ENCODE measurements at places on chromosomes 1 and 21.

DNA sequence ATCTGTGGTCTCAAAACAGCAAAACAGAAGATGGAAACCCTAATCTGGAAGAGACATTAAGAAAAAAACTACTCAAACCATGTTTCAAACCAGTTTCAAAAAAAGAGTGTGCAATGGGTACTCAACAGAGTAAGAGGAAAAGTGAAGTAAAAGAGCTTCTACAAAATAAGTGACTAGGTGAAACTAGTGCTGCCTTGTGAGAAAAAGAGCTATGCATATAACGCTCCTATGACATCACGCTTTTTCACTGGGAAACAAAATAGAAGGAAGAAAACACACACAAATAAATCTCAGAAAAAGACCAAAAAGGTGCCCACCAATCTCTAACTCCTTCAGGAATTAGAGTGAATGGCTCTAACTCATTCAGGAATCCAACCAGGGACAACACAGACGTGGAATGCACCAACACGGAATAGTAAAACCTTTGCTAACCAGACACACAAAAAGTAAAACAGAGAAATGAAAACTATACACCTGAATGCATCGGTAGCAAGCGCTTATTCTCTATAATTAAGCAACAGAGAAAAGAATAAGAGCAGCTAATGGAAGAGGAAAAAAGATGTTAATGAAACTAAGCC is 1.3 kb downstream of the FOXJ3 start:
- DNase-seq = no peak

GRCh38 chr1:192151176-192151575 is 7.1 kb upstream of the RGS18 start:
- DNase-seq = no peak

DNA sequence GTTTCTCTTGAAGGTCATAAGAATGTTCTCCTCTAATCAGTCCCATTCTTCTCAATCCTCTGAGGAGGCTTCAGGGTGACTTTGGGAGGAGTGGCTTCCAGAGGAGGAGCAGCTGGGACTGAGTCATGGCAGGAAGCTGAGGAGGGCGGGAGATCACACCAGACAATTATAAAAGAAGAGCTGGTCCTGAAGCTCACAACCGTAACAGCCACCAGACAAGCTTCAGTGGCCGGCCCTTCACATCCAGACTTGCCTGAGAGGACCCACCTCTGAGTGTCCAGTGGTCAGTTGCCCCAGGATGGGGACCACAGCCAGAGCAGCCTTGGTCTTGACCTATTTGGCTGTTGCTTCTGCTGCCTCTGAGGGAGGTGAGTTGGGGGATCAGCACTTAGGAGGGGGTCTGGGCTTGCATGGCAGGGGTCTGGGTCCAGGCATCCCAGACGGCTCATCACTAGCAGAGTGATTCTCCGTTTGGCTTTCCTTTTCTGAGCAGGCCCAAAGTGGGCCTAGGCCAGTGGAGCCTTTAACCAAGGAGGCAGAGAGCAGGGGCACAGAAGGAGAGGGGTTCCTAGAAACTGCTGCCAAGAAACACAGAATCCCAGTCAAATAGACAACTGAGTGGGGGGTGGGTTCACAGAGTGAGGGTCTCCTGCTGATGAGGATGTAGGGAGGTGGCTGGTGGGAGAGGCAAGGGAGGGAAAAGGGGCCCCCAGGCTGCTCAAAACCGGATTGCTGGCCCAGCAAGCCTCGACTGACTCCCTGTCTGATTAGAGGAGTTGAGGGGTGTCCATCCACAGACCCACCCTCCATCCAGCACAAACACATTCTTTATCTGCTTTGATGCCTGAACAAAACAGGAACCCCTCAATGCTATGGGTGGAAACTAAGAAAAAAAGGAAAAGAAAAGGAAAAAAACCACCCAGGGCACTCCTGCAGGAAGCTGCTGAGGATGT is at the start of gene ECM1:
TSS of gene ECM1 (plus strand) at position 198 of the 953 bp plus-strand sequence. CDS start at position 299, 101 bp downstream.
- no peak for DNase-seq

DNA sequence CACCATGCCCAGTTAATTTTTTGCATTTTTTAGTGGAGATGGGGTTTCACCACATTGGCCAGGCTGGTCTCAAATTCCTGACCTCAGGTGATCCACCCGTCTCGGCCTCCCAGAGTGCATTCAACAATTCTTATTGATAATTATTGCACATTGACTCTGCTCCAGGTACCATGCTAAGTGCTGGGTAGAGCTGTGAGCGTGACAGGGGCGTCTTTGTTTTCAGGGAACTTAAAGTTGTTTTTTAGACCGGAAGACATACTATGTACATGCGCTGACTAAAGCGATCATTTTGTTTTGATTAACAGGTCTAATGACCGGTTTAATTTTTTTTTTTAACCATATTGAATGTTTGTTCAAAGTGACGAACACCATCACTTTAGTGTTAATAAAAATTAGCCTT is 4.0 kb downstream of the CD247 start:
- no peak for DNase-seq

DNA sequence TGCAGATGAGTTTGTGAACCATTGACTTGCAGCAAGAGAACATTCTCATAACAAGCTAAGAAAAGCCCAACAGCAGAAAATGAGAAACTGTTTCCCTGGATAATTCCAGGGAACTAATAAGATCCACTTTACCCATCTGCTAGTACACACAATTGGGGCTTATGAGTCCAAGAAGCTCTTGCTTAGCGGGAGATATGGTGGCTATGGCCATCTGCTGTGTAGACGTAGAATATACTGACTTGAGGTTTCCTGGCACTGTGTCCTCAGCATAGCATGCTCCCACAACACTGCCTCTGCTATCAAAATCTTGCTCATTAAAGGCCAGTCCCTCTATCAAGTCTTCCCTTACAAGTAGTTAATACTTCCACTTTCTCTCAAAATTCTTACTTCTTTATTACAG is 6.8 kb upstream of the RXRG start:
- DNase-seq = no peak

- DNase-seq = peak; percentile 66
Measured at GRCh38 chr1:202374099-202374498, 25.6 kb downstream of the PPP1R12B start.

DNA sequence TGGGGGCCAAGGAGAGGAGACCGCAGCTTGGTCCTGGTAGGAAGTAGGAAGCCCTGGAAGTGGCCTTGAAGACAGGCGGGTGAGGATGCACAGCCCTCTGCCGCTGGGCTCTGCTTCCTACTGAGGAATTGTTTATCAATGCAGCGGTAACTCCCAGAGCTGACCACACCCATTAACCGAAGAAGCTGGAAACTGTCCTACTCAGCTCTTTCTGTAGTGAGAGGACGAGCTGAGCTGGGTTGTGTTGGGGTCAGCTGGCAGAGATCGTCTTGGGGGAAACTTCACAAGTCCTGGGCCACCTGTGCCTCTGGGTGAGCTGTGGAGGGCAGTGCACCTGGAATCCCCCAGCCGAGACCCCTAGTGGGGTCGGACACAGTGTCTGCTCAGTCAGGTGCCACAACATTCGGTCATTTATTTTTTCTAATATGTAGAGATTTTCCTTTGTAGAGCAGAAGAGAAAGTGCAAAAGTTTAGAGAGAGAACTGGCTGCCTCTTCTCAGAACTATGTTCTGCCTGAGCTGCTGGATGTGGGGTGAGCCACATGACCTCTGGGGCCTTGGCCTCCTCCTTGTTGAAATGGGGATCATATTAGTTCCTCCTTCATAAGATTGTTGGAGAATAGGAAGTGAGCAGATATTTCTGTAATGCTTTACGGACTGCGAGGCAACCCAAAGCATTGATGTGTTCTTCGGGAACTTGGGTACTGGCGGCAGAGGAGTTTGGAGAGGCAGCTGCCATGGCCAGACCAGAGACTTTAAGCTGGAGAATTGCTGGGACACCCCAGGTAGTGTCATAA is 3.6 kb downstream of the NECAP2 start:
- DNase-seq = no peak

DNA sequence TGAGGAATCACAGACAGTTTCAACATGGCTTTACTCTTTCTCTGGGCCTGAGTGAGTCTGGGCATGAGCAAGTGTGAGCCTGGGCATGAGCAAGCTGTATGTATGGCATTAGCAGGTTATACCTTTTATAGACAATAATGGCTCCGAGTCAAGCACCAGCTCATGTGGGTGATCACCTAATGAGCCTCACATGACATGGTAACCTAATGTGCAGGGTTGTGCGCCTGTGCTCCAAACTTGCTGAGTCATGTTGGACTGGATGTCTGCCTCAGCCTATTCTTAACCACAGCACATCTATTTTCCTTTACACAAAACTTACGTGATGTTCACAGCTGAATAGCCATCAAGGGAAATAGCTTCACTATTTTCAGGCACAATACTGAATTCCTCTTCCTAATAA is 236.2 kb upstream of the NRIP1 start:
- no peak for DNase-seq

Measured in NCI-H2081 treated with DMSO at 0.1 percent for 48 hours (cell line).